ENCODE measurements at places on chromosomes 7 and 10.

- no peak for DNase-seq
These were observed 3.0 kb downstream of the SLC12A9 start for GRCh38 chr7:100855515-100855914.

GRCh38 chr7:28745351-28745750 is 212.8 kb downstream of the TRIL start:
- DNase-seq: no peak

- DNase-seq: peak; percentile 73
These were observed 36.7 kb upstream of the UBE2H start for GRCh38 chr7:129989466-129989865.

DNA sequence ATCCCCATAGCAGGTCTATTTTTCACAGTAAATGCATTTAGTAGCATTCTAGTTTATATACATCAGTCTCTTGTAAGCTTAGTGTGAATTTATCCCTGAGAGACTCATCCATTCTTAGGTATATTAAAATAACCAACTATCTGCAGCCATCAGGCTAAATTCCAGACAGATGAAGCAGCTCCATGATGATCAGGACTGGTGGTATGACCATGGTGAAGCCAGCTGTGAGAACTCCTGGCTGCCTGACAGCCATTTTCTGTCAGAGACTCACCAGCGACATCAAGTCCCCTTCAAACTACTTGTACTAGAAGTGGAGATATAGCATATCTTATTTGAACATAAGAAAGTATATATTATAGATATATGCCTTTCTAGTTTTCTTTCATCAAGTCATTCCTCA is 70.3 kb upstream of the GSDME start:
- no peak for DNase-seq

- DNase-seq: no peak
These were observed 1558.1 kb upstream of the LRRTM3 start for GRCh38 chr10:65367706-65368105.

GRCh38 chr7:94656925-94657731 is 1.2 kb upstream of the SGCE start:
- DNase-seq: no peak

- no peak for DNase-seq
These were observed 13.9 kb downstream of the TRIM8 start for GRCh38 chr10:102657984-102658724.

- DNase-seq: no peak
These were observed 27.5 kb downstream of the HOXA1 start for GRCh38 chr7:27068259-27068658.

- DNase-seq: no peak
These were observed 32.1 kb downstream of the ASB4 start for GRCh38 chr7:95517870-95518269.

- DNase-seq: peak; percentile 61
These were observed 10.3 kb downstream of the SFXN3 start for GRCh38 chr10:101041252-101041761.

GRCh38 chr10:111425459-111425858 is 348.6 kb downstream of the ADRA2A start:
- no peak for DNase-seq

DNA sequence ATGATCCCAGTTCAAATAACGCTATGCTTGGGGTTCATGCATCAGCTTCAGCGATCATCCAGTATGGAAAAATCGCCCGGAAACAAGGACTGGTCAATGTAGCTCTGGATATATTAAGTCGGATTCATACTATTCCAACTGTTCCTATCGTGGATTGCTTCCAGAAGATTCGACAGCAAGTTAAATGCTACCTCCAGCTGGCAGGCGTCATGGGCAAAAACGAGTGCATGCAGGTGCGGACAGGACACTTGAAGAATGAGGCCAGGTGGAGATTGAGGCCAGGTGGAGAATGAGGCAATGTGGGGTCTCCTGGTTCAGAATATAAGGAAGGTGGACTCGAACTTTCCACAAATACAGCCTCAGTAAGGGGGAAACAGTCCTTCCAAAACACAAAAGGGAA is 105.8 kb downstream of the TRRAP start:
- DNase-seq: no peak

- DNase-seq: no peak
These were observed 51.6 kb upstream of the SRRM3 start for GRCh38 chr7:76149847-76150691.

- no peak for DNase-seq
These were observed 52.6 kb upstream of the PCBD1 start for GRCh38 chr10:70940834-70941568.

DNA sequence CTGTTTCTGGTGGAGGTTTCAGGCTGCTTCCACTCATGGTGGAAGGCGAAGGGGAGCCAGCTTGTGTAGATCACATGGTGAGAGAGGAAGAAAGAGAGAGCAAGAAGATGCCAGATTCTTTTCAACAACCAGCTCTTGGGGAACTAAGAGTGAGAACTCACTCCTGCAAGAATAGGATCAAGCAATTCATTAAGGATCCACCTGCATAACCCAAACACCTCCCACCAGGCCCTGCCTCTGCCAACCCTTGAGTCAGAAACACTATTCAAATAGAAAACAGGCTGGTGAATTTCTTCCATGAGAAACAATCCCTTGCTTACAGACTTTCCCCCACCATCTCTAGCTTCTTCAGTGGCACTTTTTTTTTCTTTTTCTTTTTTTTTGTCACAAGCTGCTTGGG is 317.2 kb downstream of the GPR158 start:
- DNase-seq: no peak

GRCh38 chr7:111789048-111789320 is 226.7 kb upstream of the IMMP2L start:
- DNase-seq: no peak

- DNase-seq: no peak
These were observed 23.7 kb upstream of the ITGA8 start for GRCh38 chr10:15743443-15743842.

GRCh38 chr7:101066833-101067177 is 18.5 kb upstream of the TRIM56 start:
- DNase-seq: no peak

DNA sequence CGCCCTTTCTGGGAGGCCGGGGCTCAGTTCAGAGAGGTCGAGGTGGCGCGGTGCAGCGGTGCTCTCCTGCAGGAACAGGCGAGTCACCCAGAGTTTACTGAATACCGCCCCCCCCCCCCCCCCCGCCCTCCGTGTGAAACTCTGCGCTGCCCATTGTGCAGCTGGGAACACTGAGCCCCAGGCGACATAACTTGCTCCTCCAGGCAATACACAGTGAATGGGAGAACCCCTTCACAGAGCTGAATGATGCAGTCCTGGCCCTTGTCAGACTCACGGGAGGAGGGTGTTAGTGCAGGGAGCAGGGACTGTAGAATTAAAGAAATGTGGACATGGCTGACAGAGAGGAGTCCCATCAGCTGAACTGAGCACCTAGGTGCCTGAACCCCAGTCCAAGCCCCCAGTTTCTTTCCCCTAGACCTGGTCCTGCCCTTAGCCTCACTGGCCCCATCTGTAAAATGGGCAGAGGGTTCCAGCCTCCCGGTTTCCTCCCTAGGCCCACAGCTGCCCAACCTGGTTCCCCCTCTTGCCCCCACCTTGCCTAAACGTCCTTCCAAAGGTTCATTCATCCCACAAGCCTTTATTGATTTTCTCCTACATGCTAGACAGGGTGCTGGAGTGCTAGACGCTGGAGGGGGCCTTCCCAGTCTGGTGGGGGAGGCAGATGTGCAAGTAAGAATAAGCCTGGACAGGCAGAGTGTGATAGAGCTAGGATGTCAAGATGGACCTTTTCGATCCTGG is 869 bp upstream of the LOXL4 start:
- DNase-seq: no peak

DNA sequence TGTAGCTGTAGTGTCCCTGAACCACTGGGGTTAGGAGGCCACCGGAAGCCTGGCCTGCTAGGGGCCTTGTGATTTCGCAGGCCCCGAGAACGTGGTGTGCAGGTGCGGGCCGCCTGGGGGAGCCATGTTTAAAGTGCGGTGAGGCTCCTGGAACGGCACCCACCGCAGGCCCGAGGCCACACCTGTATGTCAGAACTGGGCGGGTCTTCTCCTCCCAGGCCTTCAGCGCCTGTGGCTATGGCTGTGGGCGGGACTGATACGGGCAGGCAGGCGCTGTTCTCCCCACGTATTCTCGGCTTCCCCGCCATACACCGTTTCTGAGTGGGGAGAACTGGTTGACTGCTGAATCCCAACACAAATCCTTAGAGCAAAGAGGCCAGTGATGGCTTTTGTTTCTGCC is 74.8 kb downstream of the DNAJB6 start:
- DNase-seq: no peak

GRCh38 chr10:88901984-88902789 is 22.1 kb downstream of the STAMBPL1 start:
- DNase-seq: no peak

DNA sequence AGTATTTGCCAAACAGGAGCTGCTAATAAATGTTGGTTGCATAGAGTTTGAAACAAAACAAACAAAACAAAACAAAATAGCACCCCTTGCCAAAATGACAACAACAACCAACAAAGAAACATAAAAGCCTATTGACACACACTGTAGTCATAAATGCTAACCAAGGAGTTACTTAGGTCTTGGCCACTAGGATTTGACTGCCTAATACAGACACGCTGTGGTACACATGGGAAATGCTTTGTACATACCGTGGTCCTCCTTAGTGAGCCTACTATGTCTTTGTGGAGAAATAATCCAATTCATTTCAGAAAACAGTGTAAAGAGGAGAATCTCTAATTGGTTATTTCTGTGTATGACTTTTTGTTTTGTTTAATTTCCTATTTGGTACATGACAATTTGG is 53.2 kb upstream of the MTPN start:
- no peak for DNase-seq

- peak; percentile 11 for DNase-seq
These were observed 253.6 kb downstream of the KIF20B start for GRCh38 chr10:89954787-89955566.

GRCh38 chr7:127413326-127413725 is 20.8 kb upstream of the ZNF800 start:
- DNase-seq: no peak

- DNase-seq: no peak
These were observed 34.4 kb downstream of the ADD3 start for GRCh38 chr10:110042181-110042580.

GRCh38 chr10:14196113-14196512 is 134.6 kb downstream of the FRMD4A start:
- DNase-seq: no peak

DNA sequence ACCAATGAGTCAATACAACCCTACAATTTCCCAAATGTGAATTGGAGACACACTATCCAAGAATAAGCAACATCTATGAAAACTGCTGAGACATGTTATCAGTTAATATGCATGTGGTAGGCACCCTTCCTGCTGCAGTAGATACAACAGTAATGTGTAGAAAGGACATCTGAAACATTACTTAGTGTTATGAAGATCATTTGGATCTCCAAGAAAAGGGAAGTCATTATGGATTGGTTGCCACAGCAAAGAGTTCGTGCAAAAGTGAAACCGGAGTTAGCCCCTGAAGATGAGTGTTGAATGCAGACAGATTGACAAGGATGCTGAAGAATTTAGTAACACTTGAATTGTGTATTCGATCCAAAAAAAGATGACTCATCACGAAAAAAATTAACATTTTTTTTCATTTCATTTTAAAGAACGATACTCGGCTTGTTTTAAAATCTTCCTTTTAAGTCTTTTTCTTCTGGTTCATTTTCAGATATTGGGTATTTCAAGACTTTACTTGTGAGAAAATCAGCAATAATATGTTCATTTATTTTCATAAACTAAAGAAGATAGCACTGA is 322.4 kb upstream of the KLF6 start:
- no peak for DNase-seq

GRCh38 chr10:71271662-71272055 is 47.4 kb upstream of the SLC29A3 start:
- no peak for DNase-seq

All from COLO829 (cell line).